Ascending aorta (tissue), 2 donors: ENCODE measurements at places on chromosomes 11 and 22.

DNA sequence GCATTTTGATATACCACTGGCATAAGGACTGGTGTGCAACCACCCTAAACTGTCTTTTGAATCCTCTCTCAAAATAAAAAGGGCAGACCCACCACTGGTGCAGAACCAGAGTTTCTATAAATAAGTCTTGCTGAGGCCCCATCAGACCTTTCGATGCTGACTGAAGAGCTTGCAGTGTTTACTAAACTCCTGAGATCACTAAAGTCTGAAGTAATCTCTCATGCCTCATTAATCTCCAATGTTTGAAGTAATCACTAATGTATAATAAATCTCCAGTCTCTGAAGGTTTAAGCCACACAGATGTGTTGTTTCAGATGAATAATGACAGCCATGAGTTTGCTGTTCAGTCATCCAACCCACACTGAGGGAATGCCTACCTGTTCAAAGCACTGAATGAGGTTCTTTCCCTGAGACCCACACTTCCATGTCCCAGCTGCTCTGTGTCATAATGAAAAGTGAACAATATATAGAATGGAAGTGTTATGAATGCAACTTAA, 50.6 kb upstream of the DEUP1 start:
- DNase-seq: no peak

DNA sequence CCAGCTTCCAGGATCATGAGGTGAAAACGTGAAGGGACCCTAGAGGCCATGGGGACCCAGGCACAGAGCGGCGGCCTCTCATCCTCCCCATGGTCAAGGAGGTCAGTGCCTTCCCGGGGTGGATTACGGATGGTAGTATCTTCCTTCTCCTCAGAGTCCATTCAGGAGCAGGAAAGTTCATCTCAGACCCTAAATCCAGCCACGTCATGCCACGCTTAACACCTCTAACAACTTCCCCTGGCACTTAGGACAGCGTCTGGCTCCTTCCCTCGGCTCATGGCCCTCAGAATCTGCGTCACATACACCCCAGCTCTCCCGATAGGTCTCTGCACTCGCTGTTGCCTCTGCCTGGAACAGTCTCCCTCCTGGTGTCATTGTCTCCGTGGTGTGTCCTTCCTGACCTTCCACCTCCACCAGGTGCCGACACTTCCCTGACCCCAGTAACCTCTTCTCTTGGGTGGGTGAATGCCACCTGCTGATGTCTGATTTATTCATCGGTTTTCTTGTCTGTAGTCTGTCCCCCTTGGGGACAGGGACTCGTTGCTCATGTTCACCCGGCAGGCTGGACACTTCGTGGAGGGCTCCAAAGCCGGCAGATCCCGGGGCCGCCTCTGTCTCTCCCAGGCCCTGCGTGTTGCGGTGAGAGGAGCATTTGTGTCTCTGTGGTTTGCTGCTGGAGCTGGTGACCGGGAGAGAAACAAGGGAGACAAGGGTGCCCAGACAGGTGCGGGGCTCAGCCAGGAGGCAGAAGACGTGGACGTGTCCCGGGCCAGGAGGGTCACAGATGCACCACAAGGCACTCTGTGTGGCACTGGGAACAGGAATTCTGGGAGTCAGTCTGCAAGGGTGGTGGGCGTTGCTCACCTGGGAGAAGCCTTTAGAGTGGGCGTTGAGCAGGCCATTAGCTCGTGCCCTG, 1.4 kb downstream of the MYEOV start:
- DNase-seq: no peak

DNA sequence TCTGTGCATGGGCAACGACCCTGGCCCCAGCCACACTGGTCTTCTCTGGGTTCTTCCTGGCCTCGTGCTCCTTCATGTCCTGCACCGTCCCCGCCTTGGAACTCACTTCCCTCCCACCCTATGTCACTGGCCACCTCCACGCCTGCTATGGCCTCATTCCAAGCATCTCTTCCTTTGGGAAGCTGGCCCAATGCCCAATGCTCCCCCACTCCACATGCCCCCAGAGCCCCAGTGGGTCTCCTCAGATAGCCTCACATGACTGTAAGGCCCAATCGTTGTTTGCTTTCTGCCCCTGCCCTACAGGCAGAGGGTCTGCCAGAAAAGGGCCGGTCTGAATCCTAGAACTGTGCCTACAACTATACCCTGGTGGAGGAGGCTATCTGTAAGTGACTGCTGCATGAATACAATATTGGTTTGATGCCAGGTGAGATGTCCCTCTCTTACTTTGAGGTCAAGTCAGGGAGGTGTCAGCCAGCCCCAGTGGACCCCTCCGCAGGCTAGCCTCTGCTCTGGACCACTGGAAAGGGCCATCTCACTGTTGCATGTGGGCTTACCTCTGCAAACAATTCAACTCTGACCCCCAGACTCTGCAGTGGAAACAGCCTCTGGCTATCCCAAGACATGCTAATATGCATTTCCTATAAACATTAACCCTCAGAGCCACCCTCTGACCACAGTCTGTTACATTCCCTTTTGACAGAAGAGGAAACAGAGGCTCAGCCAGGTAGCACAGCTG, 2.1 kb upstream of the GNAZ start:
- no peak for DNase-seq

GRCh38 chr11:118098996-118099837, 12.5 kb upstream of the SMIM35 start:
- DNase-seq: no peak

DNA sequence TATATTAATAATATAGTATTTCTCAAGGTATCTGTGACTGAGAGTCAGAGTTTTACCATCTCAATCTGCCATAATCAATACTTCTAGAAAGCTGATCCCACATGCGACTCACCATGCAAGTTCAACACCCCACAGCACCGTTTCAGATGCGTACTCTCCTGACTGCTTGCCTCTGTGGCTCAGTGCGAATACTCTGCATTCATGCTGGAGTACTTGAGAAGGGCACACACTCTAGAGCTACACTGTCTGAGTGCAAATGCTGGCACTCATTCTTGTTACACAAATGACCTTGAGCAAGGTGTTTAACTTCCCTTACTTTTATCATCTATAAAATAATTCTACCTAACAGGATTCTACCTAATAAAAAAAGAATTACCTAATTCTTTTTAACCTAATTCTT, 12.5 kb downstream of the SNU13 start:
- no peak for DNase-seq

DNA sequence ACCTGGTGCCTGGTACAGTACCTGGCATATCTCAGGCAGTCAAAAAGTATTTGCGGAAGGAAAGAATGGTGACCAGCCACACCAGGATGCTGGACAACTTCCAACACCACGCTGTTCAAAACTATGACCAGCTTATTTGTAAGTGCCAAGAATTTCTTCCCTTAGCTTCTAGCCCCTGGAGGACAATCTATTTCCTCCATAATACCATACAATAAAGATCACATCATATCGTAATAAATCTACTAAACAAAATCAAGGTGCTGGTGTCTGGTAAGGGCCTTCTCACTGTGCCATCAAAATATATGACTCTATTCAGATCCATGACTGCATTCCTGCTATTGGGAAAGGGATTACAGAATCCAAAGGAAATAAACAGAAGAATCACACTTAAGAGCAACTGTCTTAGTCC, 51.5 kb downstream of the ALG9 start:
- no peak for DNase-seq

GRCh38 chr11:67280788-67281551, 8.1 kb upstream of the ANKRD13D start:
- no peak for DNase-seq

DNA sequence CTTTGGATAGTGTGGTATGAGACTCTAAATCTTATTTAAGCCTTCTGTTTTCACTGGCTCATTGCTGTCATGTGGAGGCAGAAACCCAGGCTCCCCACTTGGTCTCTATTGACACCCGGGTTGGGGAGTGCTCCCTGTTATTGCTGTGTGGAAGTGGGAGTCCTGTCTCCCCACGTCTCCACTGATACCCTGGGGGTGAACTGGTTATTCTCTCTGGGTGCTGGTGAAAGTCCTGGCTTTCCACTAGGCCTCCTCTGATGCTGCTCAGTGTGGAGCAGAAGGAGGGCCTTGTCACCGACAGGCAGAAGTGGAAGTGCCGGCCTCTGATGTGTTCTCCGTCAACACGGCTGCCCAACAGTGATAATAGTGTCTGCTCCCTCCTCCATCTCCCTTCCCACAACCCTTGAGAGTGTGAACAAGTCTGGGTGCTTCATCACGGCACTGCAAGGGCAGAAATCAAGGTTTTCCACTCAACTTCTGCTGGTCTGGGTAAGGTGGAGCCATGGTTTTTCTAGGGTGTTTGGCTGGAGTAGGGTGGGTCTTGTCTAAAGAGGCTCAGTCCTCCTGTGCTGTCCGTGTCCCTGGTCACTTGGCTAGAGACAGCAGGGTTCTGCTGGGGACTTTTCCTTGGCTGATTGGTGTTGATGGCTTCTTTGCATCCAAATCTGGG, 240.7 kb upstream of the B3GAT1 start:
- no peak for DNase-seq

DNA sequence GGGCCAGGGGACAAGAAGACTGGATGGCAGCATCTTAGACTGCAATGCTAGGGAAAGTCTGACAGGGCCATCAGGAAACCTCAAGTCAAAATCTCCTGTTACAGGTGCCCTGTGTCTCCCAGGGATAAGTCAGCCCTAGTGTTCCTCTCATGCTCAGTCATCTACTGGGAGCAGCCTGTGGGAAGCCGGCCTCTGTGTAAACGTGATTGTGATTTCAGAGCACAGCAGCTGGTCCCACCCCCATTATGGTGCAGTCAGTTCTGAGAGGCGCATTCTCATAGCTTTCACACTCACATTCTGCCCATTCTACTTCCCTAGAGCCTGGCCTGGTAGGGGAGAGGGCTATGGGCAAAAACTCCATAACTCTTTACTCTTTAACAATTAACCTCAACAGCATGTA, 7.2 kb upstream of the SLN start:
- no peak for DNase-seq

DNA sequence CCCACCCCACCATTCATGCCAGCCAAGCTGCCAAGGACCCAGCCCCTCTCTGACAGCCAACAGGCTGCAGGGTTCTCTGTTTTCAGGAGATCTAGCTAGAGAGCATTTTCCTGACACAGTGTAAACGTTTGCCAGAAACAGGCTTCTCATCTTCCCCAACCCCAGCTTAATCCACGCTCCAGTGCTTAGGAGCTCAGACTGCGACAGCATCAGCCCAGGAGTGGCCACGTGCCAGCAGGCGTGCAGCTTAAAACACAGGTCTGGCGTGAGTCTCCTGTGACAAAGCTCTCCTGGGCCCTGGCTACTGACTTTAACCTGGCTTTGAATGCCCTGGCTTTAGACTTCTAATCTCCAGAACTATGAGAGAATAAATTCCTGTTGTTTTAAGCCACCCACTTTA, 66.6 kb downstream of the GALNT18 start:
- DNase-seq: no peak
